ENCODE measurements at places on chromosomes 3 and 15. TPM values are rescaled to one million over a fixed set of nuclear protein-coding genes. Genes with fewer than 3 reads are reported as not detected.

DNA sequence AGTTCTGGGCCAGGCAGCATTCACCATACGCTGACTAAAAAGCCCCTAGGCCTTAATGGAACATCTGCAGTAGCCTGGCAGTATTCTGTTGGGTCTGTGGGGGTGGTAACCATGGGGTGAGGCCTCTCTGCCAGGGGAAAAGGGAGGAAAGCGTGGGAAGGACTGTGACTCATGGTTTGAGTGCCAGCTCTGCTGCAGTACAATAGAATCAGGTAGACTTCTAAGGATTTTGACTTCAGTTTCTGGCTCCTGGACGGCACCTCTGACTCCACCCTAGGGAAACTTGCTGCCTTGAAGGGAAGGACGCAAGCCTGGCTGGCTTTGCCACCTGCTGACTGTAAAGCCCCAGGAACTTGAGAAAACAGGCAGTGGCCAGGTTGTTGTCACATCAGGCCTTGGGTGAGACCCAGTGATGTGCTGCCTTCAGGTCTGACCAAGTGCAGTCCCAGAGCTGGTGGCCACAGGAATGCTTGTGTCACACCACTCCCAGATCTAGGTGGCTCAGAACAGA, 148.6 kb downstream of the SUCNR1 start:
- no peaks in the 10 kb centered on the region for H3K4me1 ChIP-seq
- no peaks in the 10 kb centered on the region for H3K36me3 ChIP-seq
- no peak overlapping the region for H3K4me3 ChIP-seq
- peak; percentile 25 for DNase-seq

DNA sequence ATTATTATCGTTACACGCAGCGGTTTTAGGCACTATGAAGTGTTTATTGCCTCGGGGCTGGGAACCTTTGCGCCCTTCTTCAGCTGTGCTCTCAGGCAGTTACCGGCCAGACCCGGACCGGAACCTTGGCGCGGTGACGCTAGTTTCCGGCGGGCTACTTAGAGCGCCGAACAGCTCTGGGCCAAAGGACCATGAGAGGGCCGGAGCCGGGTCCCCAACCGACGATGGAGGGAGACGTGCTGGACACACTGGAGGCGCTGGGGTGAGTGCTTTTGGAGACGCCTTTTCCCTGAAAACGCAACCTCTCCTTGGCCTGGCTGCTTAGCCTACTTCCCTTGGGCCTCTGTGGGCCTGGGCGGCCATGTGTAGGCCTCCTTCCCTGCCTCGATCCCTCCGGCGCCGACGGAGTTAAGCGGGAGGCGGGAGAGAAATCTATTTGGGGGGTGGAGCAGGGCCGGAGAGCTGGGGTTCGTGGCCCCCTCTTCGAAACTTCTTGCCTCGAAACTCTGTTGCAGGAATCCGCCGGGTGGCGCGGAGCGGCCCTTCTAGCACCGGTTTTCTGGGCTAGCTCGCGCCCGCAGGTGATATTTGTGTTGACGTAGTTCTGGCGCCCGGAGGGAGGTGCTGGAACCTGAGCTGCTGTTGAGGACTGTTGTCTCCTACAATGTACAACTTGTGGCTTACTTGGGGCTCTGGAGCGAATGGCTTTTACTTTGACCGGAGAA, at the start of gene FAM98B:
Gene FAM98B (plus strand): TSS at position 157 of the 725 bp plus-strand sequence. CDS start 35 bp downstream, at position 192.
- DNase-seq, result peak; percentile 88
- H3K36me3 ChIP-seq, result no peaks in the 10 kb centered on the region
- peak within 1 kb of the TSS; percentile 69 for H3K4me3 ChIP-seq
- H3K27ac ChIP-seq, result peak within 1 kb of the TSS; percentile 90
- no peaks in the 10 kb centered on the region for H3K27me3 ChIP-seq
- peaks cover 14% of the 10 kb centered on the region for H3K4me1 ChIP-seq

GRCh38 chr3:64158334-64158733, 66.9 kb downstream of the PRICKLE2 start:
- no peak for DNase-seq
- no peak overlapping the region for H3K4me3 ChIP-seq
- H3K36me3 ChIP-seq, result peaks cover 42% of the 10 kb centered on the region
- H3K27ac ChIP-seq, result no peak overlapping the region

TGM4 gene
- not detected for total RNA-seq

TMC3 gene
- total RNA-seq, result not detected

GRCh38 chr15:81312790-81313543, 11.0 kb downstream of the STARD5 start:
- peaks cover 24% of the 10 kb centered on the region for H3K4me1 ChIP-seq
- DNase-seq, result peak; percentile 33
- no peaks in the 10 kb centered on the region for H3K27me3 ChIP-seq
- peak overlapping the region; percentile 82 for H3K27ac ChIP-seq
- H3K36me3 ChIP-seq, result peaks cover 22% of the 10 kb centered on the region

DNA sequence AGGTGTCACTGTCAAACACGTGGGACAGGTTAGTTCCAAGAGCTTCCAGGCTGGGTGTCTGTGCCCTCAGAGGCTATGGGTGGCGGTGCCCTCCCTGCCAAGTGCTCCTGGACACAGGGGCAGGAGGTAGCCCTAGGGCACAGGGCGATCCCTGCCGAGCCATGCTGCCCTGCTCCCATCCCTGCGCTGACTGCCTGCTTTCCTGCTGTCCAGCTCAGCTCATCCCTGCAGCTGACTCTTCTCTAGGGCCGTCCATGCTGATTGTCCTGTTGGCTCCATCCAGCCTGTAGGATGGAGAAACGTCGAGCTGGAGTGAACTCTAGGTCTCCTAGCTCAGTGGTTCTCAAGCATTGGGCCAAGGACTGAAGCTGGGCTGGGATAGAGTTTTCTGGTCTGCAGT, 3.7 kb downstream of the PDIA5 start:
- H3K27me3 ChIP-seq, result no peaks in the 10 kb centered on the region
- H3K4me1 ChIP-seq, result peaks cover 32% of the 10 kb centered on the region
- no peaks in the 10 kb centered on the region for H3K36me3 ChIP-seq
- H3K27ac ChIP-seq, result no peak overlapping the region

- H3K27me3 ChIP-seq, result no peaks in the 10 kb centered on the region
- H3K4me1 ChIP-seq, result peaks cover 32% of the 10 kb centered on the region
- no peak for DNase-seq
These were observed 26.3 kb downstream of the CCNL1 start for GRCh38 chr3:157133434-157134320.

DNA sequence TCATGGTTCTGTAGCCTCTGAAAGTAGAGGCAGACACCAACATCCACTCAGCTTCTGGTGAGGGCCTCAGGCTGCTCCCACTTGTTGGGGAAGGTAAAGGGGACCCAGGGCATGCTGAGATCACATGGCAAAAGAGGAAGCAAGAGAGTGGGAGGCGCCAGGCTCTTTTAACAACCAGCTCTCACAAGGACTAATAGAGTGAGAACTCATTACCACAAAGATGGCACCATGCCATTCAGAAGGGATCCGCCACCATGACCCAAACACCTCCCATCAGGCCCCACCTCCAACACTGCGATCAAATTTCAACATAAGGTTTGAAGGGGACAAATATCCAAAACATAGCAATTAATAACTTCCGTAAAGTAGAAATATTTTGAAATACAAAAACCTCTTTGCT, 192.3 kb downstream of the OCA2 start:
- H3K4me1 ChIP-seq, result no peaks in the 10 kb centered on the region
- no peak overlapping the region for H3K4me3 ChIP-seq
- no peak overlapping the region for H3K27ac ChIP-seq
- no peak for DNase-seq

GRCh38 chr3:64221571-64222257, 3.6 kb downstream of the PRICKLE2 start:
- no peak for DNase-seq
- no peaks in the 10 kb centered on the region for H3K36me3 ChIP-seq
- H3K4me3 ChIP-seq, result no peak overlapping the region
- H3K27ac ChIP-seq, result peak overlapping the region; percentile 60

CCDC54 gene
- not detected for total RNA-seq

SCN11A gene
- total RNA-seq, result 1.0 TPM

LYSMD4 gene
- 9.2 TPM for total RNA-seq

CPEB1 gene
- total RNA-seq, result 3.4 TPM

DNA sequence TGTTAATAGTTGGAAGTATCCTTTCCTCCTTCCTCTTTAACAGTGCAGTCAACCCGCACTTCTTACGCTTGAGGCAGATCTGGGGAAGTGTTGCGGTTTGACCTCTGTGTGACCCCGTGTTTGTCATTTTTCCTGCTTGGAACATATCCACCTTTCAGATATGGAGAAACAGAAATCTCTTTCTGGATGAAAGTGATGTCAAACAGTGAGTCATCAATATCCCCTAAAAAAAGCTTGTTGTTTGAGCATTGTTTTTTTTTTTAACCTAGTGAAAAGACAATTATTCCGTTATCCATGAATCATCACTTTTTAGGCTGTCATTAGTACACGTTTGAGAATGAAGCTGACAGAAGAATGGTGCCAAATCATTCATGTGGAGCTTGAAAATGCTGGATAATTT, 293.7 kb downstream of the ARPP21 start:
- DNase-seq, result no peak
- no peak overlapping the region for H3K4me3 ChIP-seq
- H3K36me3 ChIP-seq, result no peaks in the 10 kb centered on the region
- H3K27ac ChIP-seq, result no peak overlapping the region
- no peaks in the 10 kb centered on the region for H3K27me3 ChIP-seq

GRCh38 chr3:37450561-37450960, 276.2 kb upstream of the LRRFIP2 start:
- H3K27me3 ChIP-seq, result no peaks in the 10 kb centered on the region
- H3K4me1 ChIP-seq, result peaks cover 33% of the 10 kb centered on the region
- H3K4me3 ChIP-seq, result no peak overlapping the region
- DNase-seq, result no peak

DNA sequence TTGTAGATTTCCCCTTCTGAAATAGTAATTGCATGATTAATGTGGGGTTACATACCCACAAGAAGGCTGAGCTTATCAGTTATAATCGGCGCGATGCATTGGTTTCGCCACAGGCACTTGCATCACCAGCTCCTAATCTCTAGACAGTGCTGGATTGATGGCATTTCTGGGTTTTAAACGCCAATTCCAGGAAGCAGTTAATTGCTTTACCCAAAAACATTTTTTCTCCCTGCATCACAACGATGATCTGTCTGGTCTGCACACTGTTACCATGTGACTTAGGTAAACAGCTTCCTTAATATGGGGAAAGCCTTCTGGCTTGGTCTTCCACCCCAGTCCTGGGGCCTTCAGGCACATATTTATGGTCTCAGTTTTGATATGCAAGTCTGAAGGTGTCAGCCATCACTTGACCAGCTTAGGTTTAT, 70.0 kb upstream of the HEG1 start:
- no peak for DNase-seq
- no peaks in the 10 kb centered on the region for H3K36me3 ChIP-seq
- peaks cover 32% of the 10 kb centered on the region for H3K4me1 ChIP-seq
- no peaks in the 10 kb centered on the region for H3K27me3 ChIP-seq

SERINC4 gene
- not detected for total RNA-seq

CAMKV gene
- total RNA-seq, result not detected

CFAP92 gene
- total RNA-seq, result 1.4 TPM

DNA sequence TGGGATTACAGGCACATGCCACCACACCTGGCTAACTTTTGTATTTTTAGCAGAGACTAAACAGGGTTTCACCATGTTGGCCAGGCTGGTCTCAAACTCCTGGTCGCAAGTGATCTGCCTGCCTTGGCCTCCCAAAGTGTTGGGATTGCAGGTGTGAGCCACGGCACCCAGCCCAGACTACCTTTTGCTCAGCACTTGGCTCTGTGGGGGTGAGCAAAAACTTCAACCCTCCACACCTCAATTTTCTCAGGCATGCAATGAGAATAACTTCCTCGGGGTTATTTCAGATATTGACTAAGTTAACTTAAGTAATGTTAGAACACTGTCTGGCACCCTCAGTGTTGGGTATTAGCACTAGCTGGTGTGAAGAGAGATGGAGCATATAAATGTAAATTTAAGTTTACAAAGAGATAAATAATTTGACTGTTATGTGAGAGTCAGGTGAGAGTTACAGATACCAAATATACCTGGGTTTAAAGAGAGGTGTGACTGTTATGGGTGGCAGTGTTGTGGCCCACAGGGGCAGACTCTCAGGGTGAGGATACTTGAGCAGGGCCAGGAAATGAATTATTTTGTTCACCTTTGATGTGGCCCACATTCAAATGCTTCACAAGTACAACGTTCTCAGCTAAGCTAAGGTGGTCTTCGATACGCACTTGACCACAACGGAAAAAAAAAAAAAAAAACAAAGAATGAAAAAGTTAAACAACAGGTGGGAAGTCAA, 29.0 kb downstream of the CPOX start:
- H3K4me1 ChIP-seq, result no peaks in the 10 kb centered on the region
- no peak for DNase-seq
- H3K27ac ChIP-seq, result no peak overlapping the region
- H3K4me3 ChIP-seq, result no peak overlapping the region
- H3K36me3 ChIP-seq, result no peaks in the 10 kb centered on the region

DNA sequence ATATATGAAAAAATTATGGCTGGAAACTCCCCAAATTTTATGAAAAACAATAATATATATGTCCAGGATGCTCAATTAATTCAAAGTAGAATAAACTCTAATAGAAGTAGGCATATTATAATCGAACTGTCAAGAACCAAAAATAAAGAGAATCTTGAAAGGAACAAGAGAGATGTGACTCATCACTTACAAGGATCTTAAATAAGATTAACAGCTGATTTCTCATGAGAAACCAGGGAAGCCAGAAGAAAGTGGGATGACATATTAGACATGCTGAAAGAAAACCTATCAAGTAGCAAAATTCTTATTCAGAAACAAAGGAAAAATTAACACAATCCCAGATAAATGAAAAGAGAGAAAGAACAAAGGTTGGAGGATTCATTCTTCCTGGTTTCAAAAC, 66.8 kb downstream of the FAIM start:
- H3K27ac ChIP-seq, result no peak overlapping the region
- DNase-seq, result no peak
- no peaks in the 10 kb centered on the region for H3K27me3 ChIP-seq
- H3K4me3 ChIP-seq, result no peak overlapping the region

DNA sequence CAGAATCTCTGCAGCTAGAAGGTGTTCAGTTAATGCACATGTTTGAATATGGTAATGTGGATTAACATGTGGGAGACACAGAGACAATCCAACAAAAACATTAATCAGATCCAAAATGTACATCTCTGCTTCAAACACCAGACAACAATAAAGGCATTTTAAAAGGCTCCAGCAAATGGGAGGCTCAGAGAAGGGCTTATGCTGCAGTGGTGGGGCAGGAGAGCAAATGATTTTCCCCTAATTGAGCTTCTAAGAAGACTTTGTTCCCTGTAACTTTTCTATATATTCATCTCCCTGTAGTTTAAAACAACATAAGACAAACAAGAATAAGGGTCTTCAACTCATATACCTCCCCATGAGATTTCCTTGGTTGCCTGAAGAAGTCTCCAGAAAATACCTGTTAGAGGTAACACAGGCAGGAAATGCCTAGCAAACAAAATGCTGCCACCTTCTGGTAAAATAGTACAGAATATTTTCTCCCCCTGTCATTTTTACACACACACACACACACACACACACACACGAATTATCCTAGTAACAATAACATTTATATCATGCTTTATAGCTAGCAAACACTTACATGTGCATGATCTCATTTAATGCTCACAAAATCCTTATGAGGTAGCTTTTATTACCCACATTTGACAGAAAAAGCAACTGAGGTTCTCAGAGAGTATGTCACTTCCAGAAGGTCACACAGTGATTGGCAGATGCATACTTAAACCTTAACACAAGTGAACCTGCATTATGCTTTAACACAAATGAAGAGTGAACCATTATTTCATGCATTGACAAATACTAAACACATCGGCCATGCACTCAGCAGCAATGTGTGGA, 123.4 kb upstream of the MB21D2 start:
- H3K36me3 ChIP-seq, result no peaks in the 10 kb centered on the region
- H3K4me1 ChIP-seq, result no peaks in the 10 kb centered on the region
- no peak for DNase-seq

GRCh38 chr15:39177561-39177960, 403.3 kb upstream of the THBS1 start:
- H3K36me3 ChIP-seq, result no peaks in the 10 kb centered on the region
- no peak for DNase-seq
- H3K4me1 ChIP-seq, result peaks cover 3% of the 10 kb centered on the region
- no peak overlapping the region for H3K27ac ChIP-seq

Measured in upper lobe of left lung (tissue), 6 donors.